ENCODE measurements at places on chromosomes 2 and 18. TPM values are rescaled to one million over a fixed set of nuclear protein-coding genes. Genes with fewer than 3 reads are reported as not detected.
A peak's percentile ranks its signal among the peaks of the same experiment; 100 is the strongest.

PTPRN gene
- 0.33 TPM for total RNA-seq

ASTL gene
- 0.53 TPM for total RNA-seq

CYP26B1 gene
- total RNA-seq = not detected

ABCA12 gene
- not detected for total RNA-seq

CNGA3 gene
- not detected for total RNA-seq

EFEMP1 gene
- not detected for total RNA-seq

KCNS3 gene
- not detected for total RNA-seq

G6PC2 gene
- total RNA-seq = not detected

C2orf69 gene
- 19.2 TPM for total RNA-seq

ANKRD30B gene
- total RNA-seq = not detected

HTR2B gene
- total RNA-seq = 0.10 TPM

DNA sequence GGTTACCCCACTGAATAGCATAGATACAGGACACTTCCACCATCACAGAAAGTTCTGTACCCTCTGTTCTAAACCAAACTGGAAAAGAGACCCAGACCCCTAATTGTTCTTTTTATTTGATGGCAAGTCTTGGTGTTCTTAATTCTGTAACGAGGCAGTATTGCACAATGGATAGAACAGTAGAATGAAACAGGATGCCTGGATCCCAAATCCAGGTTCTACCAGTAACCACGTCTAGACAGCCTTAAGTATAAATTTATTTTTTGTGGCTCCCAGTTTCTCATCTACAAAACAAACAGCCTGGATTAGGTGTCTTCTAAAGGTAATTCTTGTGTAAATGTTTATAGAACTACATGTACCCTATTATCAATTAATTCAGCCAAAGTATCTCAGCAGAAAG is 23.7 kb downstream of the SMC6 start:
- DNase-seq = no peak
- no peaks in the 10 kb centered on the region for H3K27me3 ChIP-seq
- H3K4me1 ChIP-seq = no peaks in the 10 kb centered on the region
- H3K36me3 ChIP-seq = peaks cover 33% of the 10 kb centered on the region
- H3K27ac ChIP-seq = no peak overlapping the region

DNA sequence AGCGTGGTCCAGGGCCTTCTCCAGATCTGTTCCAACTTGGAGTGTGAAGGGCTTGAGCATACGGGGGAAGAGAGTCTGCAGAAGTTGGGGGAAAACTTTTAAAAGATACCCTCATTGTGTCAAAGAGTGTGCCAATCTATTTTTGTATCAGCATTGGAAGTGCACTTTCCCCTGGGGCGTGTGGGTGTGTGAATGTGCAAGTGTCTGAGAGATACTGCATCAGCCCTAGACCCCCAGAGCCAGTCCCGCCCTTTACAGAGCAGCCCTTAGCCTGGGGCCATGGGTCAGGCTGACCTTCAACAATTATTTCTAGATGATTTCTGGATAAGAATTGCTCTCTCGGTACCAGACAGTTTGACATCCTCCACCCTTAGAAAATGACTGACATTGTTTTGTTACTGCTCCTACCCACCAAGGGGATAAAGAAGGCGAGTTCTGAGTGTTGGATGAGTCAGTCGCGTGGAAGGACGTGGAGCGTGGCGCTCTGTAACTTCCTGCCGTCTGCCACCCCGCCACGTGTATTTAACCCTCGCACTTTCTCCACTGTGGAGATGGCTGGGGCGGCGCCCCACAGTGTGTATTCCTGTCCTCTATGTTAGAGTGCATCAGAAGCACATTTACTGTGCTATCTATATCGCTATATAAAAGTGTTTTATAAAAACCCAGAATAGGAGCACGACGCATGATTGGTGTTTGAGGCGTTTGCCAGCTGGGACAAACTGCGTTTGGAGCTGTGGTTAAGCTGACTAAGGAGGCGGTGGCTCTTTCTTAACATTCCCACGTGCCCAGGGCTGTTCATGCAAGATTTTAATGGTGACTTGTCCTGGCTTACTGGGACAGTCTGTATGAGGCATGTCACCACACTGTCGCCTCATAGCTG is 122.6 kb downstream of the CABLES1 start:
- no peak overlapping the region for H3K27ac ChIP-seq
- H3K27me3 ChIP-seq = peaks cover 2% of the 10 kb centered on the region
- H3K36me3 ChIP-seq = no peaks in the 10 kb centered on the region
- H3K4me1 ChIP-seq = peaks cover 31% of the 10 kb centered on the region

GRCh38 chr2:143575340-143575739 is 446.1 kb downstream of the ARHGAP15 start:
- no peaks in the 10 kb centered on the region for H3K27me3 ChIP-seq
- no peak overlapping the region for H3K4me3 ChIP-seq
- H3K4me1 ChIP-seq = peaks cover 3% of the 10 kb centered on the region
- peaks cover 19% of the 10 kb centered on the region for H3K36me3 ChIP-seq

- no peak for DNase-seq
- H3K4me1 ChIP-seq = no peaks in the 10 kb centered on the region
- H3K27ac ChIP-seq = no peak overlapping the region
- peaks cover 20% of the 10 kb centered on the region for H3K27me3 ChIP-seq
Measured at GRCh38 chr2:173571021-173571821, 216.5 kb downstream of the CDCA7 start.

DNA sequence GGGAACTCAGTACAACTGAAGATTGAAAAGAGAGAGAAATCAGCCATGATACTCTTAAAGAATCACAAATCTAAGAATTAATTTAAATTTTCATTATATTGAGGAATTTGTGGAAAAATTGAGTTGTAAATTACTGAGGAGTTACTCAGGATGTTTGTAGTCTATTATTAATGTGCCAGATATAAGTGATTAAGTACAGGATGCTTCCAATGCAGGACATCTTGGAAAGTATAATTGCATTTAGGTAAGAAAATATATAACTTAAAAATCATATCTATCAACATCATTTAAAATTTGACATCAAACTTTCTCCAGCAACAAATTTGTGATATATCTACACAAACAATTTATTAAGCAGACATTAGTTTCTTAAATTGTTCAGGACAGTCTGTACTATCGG is 1.3 kb downstream of the CALCRL start:
- H3K27ac ChIP-seq = no peak overlapping the region
- no peak overlapping the region for H3K4me3 ChIP-seq
- no peaks in the 10 kb centered on the region for H3K36me3 ChIP-seq
- no peaks in the 10 kb centered on the region for H3K27me3 ChIP-seq
- peaks cover 3% of the 10 kb centered on the region for H3K4me1 ChIP-seq

- H3K4me3 ChIP-seq = no peak overlapping the region
- H3K4me1 ChIP-seq = no peaks in the 10 kb centered on the region
- no peaks in the 10 kb centered on the region for H3K36me3 ChIP-seq
- no peak overlapping the region for H3K27ac ChIP-seq
- no peaks in the 10 kb centered on the region for H3K27me3 ChIP-seq
- no peak for DNase-seq
Measured at GRCh38 chr18:37641573-37641972, 76.0 kb upstream of the CELF4 start.

DNA sequence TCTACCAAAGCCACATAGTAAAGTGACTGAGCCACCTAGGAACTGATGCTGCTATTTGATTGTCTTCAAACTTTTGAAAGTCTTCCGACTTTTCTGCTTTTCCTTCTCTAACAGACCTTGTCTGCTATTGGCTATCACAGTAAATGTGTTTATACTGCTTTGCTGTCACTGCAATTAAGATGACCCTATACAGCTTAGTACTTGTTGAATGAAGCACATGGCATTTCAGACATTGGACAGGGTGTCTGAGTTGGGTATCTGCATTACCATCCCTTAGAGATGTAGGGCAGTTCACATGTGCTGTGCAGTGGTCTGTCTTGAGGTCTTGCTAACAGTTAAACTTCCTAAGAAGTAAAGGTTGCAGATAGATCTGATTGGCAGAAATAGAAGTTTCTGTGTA is 3.6 kb downstream of the WDR43 start:
- H3K4me1 ChIP-seq = peaks cover 59% of the 10 kb centered on the region
- H3K4me3 ChIP-seq = peak overlapping the region; percentile 1
- no peaks in the 10 kb centered on the region for H3K27me3 ChIP-seq
- no peak overlapping the region for H3K27ac ChIP-seq

- no peak overlapping the region for H3K4me3 ChIP-seq
- no peaks in the 10 kb centered on the region for H3K4me1 ChIP-seq
- no peak for DNase-seq
- H3K27me3 ChIP-seq = no peaks in the 10 kb centered on the region
- no peak overlapping the region for H3K27ac ChIP-seq
- H3K36me3 ChIP-seq = no peaks in the 10 kb centered on the region
Measured at GRCh38 chr2:88247531-88247930, 77.4 kb downstream of the THNSL2 start.

GRCh38 chr2:24497685-24498084 is 6.6 kb downstream of the NCOA1 start:
- H3K4me1 ChIP-seq = peaks cover 17% of the 10 kb centered on the region
- H3K4me3 ChIP-seq = no peak overlapping the region
- no peak overlapping the region for H3K27ac ChIP-seq
- H3K36me3 ChIP-seq = peaks cover 4% of the 10 kb centered on the region
- no peak for DNase-seq

GRCh38 chr2:148987286-148987685 is 51.2 kb upstream of the LYPD6B start:
- DNase-seq = no peak
- no peak overlapping the region for H3K4me3 ChIP-seq
- H3K27me3 ChIP-seq = no peaks in the 10 kb centered on the region
- no peak overlapping the region for H3K27ac ChIP-seq
- H3K36me3 ChIP-seq = peaks cover 17% of the 10 kb centered on the region
- H3K4me1 ChIP-seq = no peaks in the 10 kb centered on the region

- peaks cover 4% of the 10 kb centered on the region for H3K36me3 ChIP-seq
- H3K27ac ChIP-seq = no peak overlapping the region
- DNase-seq = no peak
- H3K4me1 ChIP-seq = peaks cover 21% of the 10 kb centered on the region
- H3K4me3 ChIP-seq = no peak overlapping the region
Measured at GRCh38 chr2:239308661-239309397, 92.0 kb downstream of the HDAC4 start.

GRCh38 chr2:100242476-100242875 is 79.8 kb downstream of the LONRF2 start:
- H3K4me3 ChIP-seq = no peak overlapping the region
- no peak for DNase-seq
- no peaks in the 10 kb centered on the region for H3K4me1 ChIP-seq

- no peak overlapping the region for H3K4me3 ChIP-seq
- H3K27ac ChIP-seq = no peak overlapping the region
- no peaks in the 10 kb centered on the region for H3K36me3 ChIP-seq
- no peak for DNase-seq
- peaks cover 39% of the 10 kb centered on the region for H3K27me3 ChIP-seq
- H3K4me1 ChIP-seq = no peaks in the 10 kb centered on the region
Measured at GRCh38 chr18:24189007-24189528, 50.2 kb downstream of the CABYR start.

DNA sequence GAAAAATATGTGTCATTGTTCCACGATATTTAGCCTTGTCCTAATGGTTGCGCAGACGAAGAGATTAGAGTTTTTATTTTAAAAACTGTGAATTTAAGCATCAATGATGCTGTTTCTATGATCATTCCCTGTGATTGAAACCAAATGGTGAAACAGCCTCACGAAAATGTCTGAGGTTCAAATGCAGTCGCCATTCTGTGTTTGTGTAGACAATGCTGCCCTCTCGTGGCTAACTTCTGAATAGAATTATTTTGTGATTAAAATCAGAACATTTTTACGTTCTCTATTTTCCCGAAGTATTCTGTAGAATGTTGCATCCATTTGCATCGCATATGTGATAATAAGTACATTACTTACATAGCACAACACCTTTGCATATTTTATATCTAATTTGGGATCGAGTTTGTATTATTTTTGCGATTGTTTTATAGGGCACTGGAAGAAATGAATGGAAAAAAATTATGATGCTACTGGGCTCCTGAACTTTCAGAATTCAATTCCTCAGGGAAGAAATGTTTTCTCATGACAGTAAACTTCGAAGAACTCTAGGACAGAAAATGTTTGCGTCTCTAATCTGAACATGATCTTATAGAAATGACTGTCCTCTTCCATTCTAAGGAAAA is 54.8 kb upstream of the CREB1 start:
- H3K36me3 ChIP-seq = no peaks in the 10 kb centered on the region
- peaks cover 33% of the 10 kb centered on the region for H3K4me1 ChIP-seq
- no peak overlapping the region for H3K27ac ChIP-seq
- DNase-seq = peak; percentile 46
- H3K4me3 ChIP-seq = no peak overlapping the region

DNA sequence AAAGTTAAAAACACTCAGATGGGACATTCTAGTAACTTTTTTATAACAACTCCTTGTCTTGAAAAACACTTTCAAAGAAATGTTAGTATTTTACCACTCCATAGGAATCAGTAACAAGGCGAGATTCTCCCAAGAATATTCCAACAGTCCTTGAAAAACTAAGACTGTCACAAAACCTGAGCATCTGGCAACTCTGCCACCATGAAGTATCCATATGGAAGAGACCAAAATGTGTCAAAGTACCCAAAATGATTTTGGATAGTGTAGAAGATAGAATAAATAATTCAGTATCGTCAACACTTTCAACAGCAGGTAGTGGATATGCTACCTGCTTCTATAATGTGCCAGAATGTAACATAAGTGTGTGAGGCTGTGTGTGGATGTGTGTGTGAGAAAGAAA is 361.8 kb downstream of the ZEB2 start:
- H3K27me3 ChIP-seq = no peaks in the 10 kb centered on the region
- H3K4me1 ChIP-seq = no peaks in the 10 kb centered on the region
- no peak overlapping the region for H3K4me3 ChIP-seq
- H3K36me3 ChIP-seq = peaks cover 2% of the 10 kb centered on the region
- DNase-seq = no peak

DNA sequence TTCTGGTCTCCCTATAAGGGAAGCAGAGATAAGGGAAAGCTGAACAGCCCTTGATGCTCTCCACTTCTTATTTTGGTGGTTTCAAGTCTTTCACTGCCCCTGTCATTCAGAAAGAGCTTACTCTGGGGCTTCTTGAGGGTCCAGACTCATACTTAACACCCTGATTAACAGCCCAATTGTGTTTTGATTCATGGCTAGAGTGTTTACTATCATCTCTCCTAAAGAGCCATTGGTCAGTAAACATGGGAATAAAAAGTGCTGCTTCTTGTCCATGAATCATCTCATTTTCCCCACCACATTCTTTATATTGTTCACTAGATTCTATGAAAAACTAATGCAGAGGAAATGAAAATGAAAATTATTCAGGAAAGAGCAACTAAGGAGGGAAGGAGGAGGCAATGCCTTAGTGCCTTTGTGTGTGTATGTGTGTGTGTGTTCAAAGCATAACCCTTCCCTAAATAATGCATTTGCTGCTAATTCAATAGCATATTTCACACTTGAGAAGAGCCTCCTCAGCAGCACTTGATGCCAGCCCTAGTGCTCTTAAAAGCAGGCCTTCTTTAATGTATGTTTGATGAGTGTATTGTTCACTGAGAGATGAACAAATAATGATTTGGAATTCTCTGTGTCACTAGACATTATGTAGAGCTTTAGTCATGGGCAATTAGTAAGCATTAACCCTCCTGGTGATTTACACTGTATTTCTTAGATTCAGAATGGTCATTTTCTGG is 63.5 kb downstream of the DCC start:
- no peaks in the 10 kb centered on the region for H3K36me3 ChIP-seq
- no peak overlapping the region for H3K4me3 ChIP-seq
- H3K27ac ChIP-seq = no peak overlapping the region
- DNase-seq = no peak
- no peaks in the 10 kb centered on the region for H3K27me3 ChIP-seq

Measured in activated CD4-positive, alpha-beta memory T cell treated with anti-CD3 and anti-CD28 coated beads, Interleukin-2, amount 10 ng/mL, durations not matched to agents 7 days and 5 days (primary cell).